ENCODE measurements at places on chromosomes 5 and 9. TPM values are rescaled to one million over a fixed set of nuclear protein-coding genes. Genes with fewer than 3 reads are reported as not detected.

Gene STPG3
- total RNA-seq: not detected

DNA sequence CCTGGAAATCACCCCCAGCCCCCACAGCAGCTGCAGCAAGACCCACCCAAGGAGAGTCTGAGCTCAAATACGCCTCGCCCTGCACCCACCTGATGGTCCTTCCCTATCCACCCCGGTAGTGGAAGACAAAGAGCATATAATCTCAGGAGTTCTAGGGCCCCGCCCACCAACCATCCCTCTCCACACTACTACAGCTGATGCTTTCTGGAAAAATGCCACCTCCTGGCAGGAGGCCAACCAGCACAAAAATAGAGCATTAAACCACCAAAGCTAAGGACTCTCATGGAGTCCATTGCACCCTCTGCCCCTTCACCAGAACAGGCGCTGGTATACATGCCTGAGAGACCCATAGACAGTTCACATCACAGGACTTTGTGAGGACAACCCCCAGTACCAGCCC is 22.5 kb upstream of the NIPSNAP3A start:
- DNase-seq: no peak

- DNase-seq: no peak
Observed at GRCh38 chr5:151363673-151364072, 16.3 kb upstream of the SLC36A2 start.

DNA sequence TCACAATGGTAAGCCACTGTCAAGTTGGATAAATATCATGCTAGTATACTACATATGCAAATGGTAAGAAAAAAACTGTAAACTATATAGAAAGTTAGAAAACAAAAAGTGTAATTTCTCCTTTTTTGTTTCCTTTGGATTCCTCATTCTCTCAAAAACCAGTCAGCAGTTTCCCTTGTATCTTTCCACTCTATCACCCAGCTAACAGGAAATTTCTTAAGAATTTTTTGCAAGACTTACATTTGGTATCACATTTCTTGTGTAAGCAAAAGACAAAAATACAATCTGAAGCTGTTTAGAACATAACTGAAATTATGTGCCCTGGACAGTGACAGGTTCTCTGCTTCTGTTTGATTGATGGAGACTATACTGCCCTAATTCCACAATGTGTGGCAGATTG is 25.2 kb upstream of the MSH3 start:
- no peak for DNase-seq

All from dermis microvascular lymphatic vessel endothelial cell (primary cell).